ENCODE measurements at places on chromosomes 13 and 19.

DNA sequence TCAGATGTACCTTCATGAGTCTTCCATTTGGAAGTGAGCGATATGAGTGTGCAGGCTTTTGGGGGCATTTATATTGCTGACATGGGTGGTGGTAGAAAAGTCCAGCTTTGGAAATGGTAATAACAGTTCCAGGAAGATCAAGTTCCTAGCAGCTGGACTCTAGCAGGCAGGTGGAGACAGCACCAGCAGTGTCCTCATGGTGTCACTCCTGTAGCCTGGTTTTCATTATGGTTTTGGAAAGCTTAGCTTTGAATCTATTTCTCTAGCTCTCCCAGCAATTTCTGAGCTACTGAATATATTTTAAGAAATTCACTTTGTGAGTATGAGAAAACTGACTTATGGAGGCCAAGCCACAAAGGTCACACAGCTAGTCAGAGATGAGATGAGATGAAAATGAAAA, 523.2 kb upstream of the HTR2A start:
- no peak for DNase-seq

- DNase-seq = no peak
These were observed 15.6 kb upstream of the NBEA start for GRCh38 chr13:34926508-34926907.

GRCh38 chr19:5932146-5932545, 18.1 kb downstream of the CAPS start:
- DNase-seq = no peak

GRCh38 chr19:14354445-14354844, 26.8 kb upstream of the ADGRE5 start:
- no peak for DNase-seq

GRCh38 chr13:68046903-68047302, 816.8 kb upstream of the PCDH9 start:
- no peak for DNase-seq

DNA sequence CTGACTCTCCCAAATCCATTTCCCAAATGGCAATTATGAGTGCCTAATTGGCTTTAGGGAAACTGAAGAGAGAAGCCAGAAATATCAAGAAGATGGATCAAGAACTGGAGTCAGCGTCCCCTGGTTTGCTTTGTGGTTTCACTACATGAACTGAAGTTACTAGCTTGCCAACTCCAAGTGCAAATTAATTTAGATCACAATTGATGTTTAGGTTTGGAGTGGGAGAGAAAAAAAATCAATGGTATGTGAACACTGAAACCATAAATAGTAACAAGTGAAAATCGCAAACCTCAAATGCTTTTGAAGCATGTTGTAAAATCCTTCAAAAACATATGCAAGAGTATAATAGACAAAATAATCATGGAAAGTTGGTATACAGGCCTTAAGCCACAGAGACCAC, 1528.6 kb upstream of the SLC10A2 start:
- DNase-seq = no peak

- DNase-seq = no peak
These were observed 652.8 kb downstream of the PCDH9 start for GRCh38 chr13:66577358-66577757.

DNA sequence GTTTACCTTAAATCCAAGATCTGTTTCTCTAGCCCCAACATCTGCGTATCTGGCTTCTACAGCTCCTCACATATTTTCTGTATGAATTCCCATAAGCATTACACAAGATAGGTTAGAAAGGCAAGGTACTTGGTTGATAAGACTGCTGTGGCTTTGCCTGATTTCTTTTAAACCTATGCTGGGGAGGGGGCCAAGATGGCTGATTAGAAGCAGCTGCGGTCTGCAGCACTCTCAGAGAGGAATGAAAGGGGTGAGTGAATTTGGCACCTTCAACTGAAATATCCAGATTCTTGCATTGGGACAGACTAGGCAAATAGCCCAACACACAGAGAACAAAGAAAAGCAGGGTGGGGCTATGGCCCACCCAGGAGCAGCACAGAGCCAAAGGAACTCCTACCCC, 12.2 kb upstream of the DLEU7 start:
- no peak for DNase-seq

DNA sequence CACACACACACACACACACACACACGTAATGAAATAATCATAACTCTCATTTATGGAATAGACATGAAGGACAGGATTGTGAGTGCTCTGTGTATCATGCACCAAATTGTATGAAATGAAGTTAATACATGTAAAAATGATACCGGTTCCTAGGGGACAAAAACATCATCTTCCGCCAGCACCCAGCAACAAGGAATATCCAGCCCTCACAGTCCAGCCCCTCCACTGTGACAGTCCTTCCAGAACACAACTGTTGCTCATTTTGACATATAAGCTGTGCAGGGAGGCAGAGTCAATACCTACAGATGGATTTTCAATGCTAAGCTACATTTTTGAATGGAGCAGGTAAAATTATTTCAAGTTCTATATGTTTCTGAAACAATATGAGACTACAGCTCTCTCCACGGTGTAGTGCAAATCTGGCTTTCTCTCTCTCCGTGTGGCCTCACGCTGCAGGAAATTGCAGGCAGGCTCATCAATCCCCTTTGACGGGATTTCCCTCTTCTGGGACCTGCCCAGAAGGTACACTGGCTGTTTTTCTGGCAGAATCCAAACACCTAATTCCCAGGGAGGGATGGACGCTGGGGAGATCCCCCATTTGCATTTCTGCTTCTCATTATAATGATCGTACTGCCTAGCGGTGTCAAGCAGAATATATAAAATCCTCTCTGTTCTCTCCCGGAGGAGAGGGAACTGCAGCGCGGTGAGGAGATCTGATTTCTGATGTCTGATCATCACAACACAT, 494.0 kb downstream of the LIG4 start:
- DNase-seq = no peak

DNA sequence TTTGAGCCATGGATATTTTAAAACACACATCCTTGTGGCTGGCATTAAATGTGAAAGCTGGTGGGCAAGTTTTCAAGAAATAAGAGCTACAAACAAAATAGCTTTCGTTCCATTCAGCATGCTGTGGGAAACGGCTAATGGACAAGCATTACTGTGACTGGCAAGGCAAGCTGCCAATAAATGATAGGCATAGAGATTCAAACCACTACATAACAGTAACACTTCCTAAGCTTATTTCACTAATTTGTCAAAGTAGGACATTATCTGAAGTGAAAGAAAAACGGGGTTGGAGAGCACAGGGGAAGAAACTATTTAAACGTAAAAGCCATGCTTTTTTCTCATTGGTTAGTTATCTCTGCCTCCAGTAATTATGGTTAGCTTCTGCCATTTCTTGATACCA, 26.0 kb downstream of the OBI1 start:
- no peak for DNase-seq

DNA sequence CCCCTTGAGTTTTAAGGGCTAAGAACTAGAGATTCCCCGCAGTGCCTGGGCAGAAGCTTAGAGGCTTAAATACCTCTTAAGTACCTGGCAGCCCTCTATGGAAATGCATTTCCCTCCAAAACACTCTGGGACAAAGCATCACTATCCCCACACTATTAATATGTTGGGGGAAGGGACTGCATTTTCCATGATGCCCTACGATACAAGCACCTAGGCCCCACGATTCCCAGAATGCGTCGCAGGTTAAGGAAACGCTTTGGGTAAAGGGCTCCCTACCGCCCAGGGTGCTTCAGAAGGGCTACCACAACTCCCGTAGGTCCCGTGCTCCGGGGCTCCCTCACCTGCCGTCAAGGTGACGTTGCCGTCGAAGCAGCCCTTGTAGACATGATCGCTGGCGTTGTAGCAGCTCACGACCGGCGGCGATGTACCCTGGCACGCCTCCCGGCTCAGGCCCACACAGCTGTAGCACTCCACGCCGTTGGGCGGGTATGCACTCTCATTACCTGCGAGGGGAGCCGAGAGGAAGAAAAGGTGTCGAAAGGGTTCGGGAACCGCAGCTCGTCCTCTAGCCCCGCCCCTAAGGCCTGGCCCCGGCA, 2.5 kb downstream of the LYPD3 start:
- DNase-seq = no peak

GRCh38 chr19:33375837-33376159, 2.3 kb downstream of the CEBPG start:
- DNase-seq = no peak

- no peak for DNase-seq
These were observed 102.7 kb downstream of the LMO7 start for GRCh38 chr13:75738841-75739240.

DNA sequence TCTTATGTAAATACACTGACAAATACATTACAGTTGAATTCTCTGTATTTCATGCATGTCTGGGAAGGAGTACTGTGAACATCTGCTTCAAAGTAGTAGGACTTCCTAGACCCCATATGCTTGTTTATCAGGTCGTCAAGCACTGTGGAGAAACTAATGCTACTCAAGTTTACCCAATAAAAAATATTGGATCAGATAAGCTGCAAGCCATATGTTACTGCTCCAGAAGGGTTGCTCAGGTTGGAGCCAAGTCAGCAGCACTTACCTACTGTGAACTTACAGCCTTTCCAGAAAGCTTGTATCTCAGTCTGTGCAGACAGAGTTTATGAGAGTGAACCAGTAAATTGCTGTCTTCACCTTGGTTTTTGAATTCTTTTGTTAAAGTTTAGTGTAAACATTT, 36.2 kb downstream of the SLAIN1 start:
- no peak for DNase-seq

- peak; percentile 96 for DNase-seq
These were observed 14.9 kb downstream of the MAP2K2 start for GRCh38 chr19:4108767-4109625.

GRCh38 chr13:26742691-26743358, 17.8 kb downstream of the GPR12 start:
- DNase-seq = no peak

DNA sequence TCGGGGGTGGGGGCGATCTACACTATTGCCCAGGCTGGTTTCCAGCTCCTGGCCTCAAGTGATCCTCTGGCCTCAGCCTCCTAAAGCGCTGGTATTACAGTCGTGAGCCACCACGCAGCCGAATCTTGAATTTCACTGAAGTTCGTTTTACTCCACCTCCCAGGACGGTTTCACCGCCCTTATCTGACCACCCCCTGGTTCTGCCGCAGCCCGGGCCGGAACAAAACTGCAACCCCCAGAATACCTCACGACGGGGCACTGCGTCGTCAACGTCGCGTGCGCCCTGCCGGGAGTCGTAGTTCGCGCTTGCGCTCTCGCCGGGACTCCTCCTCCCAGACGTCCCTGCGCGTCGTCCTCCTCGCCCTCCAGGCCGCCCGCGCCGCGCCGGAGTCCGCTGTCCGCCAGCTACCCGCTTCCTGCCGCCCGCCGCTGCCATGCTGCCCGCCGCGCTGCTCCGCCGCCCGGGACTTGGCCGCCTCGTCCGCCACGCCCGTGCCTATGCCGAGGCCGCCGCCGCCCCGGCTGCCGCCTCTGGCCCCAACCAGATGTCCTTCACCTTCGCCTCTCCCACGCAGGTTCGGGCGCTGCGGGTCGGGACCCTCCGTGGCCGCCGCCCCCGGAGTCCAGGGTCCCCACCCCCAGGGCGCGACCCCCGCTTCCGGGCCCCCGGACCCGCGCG, at the start of gene ATP5F1D:
TSS of gene ATP5F1D (plus strand) at position 335 of the 679 bp plus-strand sequence. CDS start at position 435, 100 bp downstream.
- peak; percentile 79 for DNase-seq

- DNase-seq = no peak
These were observed 88.3 kb upstream of the TEX29 start for GRCh38 chr13:111232191-111232590.

GRCh38 chr19:24073807-24074206, 13.2 kb upstream of the ZNF254 start:
- no peak for DNase-seq

- DNase-seq = no peak
These were observed 3.7 kb upstream of the DOCK9 start for GRCh38 chr13:98981369-98982080.

Data from GF-D8 (cell line).